ENCODE measurements at places on chromosomes 5 and 9. TPM values are rescaled to one million over a fixed set of nuclear protein-coding genes. Genes with fewer than 3 reads are reported as not detected.
A peak's percentile ranks its signal among the peaks of the same experiment; 100 is the strongest.

GRCh38 chr9:133869674-133870405 is 122.3 kb downstream of the VAV2 start:
- DNase-seq: no peak

- no peak for DNase-seq
Measured at GRCh38 chr5:41465493-41466171, 44.8 kb downstream of the PLCXD3 start.

DNA sequence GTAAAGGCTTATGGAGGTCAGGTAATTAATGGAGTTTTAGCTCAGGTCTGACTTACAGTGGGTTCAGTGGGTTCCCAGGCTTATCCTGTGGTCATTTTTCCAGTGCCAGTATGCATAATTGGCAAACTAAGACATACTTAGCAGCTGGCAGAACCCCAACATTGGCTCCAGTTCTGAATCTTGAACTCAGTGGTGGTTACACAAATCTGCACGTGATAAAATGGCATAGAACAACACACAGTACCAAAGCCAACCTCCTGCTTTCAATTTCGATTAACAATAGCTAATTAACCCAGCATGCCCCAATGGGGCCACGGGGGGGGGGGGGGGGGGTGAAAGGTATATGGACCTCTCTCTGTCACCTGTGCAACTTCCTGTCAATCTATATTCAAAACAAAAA is 19.0 kb upstream of the BARX1 start:
- no peak for DNase-seq

DNA sequence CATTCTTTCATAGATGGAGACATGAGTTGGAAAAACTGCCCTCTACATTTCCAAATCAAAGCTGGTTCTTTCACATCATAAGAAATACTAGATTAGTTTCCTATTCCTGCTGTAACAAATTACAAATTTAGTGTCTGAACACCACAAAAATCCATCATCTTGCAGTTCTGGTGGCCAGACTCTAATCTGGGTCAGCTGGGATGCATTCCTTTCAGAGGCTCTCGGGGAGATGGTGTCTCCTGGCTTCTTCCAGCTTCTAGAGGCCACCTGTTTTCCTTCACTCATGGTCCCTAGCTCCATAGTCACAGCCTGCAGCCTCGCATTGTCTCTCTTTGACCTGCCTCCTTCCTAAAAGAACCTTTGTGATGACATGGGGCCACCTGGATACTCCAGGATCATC is 65.2 kb downstream of the RETREG1 start:
- DNase-seq: no peak

DNA sequence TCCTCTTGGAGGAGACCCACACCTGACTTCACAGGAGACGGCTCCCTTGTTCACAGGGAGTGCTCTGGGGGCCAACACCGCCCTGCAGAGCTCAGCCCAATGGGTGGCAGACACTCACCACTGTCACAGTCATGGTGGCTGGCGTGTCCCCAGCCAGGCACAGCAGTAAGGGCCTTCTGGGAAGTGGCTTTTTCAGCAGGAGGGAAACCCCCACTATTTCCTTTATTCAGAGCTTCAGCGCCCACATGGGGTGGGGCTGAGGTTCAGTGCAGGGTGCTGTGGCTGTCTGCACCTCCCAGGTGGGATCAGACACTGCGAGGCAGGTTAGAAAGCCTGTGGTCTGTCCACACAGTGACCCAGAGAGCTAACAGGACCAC is 3.6 kb upstream of the SNAPC4 start:
- DNase-seq: no peak

GRCh38 chr5:152864991-152865390 is 459.9 kb upstream of the NMUR2 start:
- DNase-seq: peak; percentile 11

GRCh38 chr9:116212986-116213692 is 59.5 kb downstream of the PAPPA start:
- no peak for DNase-seq

GRCh38 chr9:9612270-9612669 is 1000.5 kb downstream of the PTPRD start:
- no peak for DNase-seq

DNA sequence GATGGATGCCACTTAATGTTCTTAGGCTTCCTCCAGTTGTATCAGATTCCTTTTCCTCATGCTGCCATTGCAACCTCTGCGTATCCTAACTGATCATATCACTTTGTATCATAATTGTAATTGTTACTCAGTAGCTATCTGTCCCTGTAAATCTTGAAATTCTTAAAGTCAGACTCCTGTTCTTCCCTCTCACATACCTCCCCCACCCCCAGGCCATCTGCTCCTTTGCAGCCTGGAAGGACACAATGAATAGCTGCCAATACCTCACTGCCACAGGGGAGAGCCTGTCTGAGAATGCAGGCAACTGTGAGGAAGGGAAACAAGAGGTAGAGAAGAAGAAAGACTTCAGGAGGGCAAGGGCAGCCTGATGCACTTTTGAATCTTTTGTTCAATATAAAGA is 228.5 kb downstream of the ENC1 start:
- DNase-seq: no peak

DNA sequence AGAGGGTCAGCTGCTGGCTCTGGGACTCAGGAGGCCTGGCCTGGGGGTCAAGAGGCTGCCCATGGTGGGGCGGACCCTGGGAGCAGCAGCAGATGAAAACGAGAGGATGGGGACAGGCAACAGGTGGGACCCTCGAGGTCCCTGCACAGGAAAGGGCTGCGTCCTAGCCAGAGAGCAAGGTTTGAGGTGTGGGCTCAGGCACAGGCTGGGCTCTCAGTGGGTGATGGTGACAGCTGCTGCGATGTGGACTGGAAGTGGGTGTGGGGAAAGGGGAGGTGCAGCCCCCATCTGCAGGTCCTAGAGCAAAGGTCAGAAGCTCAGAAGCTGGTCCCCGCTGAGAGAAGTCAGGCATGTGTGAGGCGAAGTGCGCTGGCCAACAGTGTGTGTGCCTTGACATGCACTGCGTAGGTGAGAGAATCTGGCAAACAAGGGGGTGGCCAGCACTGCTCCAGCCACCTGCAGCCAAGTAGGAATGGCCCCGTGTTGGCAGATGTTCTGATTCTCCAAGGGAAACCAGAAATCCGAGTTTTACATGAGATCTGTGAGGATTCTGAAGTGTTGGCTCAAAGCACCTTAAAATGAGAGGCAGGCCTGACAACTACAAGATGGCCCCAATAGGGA is 85.7 kb downstream of the COL23A1 start:
- DNase-seq: no peak

DNA sequence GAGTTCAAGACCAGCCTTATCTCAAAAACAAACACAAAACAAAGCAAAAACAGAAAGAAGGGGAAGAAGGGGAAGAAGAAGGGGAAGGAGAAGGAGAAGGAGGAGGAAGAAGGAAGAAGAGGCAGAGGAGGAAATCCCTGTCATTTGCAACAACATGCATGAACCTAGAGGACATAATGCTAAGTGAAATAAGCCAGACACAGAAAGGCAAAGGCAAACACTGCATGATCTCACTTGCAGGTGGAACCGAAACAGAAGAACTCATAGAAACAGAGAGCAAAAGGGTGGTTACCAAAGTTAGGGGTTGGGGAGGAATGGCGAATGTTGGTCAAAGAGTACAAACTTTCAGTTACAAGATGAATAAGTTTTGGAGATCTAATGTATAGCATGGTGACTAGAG is 135.4 kb downstream of the UGCG start:
- DNase-seq: no peak

GRCh38 chr5:148951612-148952011 is 111.2 kb downstream of the SH3TC2 start:
- no peak for DNase-seq

DNA sequence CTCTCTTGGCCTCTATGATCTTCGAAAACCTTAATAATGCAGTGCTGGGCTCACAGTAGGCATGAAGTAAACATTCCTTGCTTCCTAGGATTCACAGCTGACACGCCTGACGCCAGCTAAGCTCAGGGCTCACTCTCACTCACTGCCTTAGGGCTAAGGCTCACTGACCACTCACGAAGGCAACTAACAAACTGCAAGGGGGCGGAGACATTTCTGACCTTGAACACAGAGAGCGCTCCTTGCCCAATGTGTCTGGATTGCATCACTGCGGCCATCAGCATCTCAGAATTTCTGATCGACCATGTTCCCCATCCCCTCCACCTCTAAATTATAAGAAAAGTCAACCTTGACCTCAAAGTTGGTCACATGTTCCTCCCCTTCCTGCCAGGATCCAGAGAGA is 372.6 kb downstream of the EBF1 start:
- DNase-seq: no peak

DNA sequence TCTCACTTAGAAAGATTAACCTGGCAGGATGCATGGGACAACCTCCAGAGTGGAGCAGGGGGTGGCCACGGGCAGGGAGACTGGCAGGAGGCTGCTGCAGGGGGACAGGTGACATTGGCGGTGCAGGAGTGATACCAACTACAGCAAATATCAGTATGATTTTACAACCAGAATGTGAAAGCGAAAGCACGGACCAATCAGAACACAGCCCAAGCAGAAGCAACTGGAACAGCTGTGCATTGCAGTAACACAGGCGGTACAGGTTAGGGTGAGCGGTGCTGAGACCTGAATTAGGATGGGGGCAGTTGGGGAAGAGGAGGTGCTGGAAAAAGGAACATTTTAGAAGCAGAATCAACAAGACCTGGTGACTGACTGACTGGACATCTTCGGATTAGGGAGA is 29.3 kb downstream of the POLR1E start:
- DNase-seq: no peak

The BTNL8 gene
- 0.19 TPM for total RNA-seq

The FOXI1 gene
- total RNA-seq: 5.1 TPM

The IL13 gene
- total RNA-seq: not detected

The PTBP3 gene
- 86.6 TPM for total RNA-seq

The PCDHGA4 gene
- 3.9 TPM for total RNA-seq

The IL17B gene
- total RNA-seq: 1.4 TPM

Data from kidney (tissue), 22 donors.